Glutamatergic neuron (in vitro differentiated cells): ENCODE measurements at places on chromosomes 11 and 22.

DNA sequence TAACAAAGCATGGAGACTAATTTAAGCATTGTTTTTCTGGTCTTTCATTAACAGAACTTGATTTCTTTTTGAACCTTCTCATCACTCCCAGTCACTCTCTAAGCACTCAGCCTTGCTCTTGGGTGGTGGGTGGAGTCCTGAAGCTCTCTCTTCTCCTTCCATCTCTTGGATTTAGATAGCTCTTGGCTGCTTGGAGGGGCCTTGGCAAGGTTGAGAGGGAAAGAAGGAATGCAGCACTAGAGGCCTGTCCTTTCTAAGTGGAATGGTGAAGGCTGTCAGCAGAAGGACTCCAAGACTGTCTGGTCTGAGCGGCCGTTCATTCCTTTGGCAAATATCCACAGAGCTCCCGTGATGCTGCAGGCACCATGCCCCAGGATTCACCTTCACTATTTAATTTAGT lies 168.6 kb upstream of the E2F8 start:
- DNase-seq, result no peak

GRCh38 chr22:49367041-49367697 lies 460.5 kb downstream of the BRD1 start:
- no peak for DNase-seq

DNA sequence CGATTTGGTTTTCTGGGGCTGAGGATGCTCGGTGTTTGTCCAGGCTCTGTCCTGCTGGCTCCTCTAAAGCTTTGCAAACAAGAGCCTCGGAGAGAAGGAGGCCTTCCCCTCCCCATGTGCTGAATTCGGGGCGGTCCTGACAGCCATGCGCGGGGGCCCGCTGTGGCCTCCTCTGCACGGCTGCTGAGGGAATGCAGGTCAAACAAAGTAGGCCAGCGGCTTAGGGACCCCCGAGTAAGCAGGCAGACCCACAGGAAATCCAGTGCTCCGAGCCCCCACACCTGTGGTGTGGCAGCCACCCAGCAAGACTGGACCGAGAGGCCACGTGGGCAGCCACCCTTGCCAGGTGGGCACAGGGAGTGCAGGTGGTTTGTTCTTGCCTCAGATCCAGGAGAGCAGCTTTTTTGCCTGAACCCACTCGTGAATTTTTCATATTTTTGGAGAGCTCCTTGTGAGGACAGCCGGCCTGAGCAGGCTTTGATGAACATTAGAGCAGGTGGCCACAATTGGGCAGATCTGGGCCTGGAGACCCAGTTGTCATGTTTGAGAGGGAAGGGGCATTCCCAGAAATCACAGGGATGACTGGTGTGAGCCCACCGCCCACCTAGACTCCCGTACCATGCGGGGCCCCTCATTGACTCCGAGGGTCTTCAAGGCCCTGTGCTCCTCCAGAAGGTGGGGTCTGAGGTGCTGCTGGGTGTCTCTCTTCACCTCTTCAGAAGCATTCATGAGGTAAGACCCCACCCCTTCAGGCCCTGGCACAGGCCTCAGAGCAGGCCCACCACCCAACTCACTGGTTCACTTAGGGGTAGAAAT lies 43.0 kb upstream of the KCNQ1OT1 start:
- peak; percentile 7 for DNase-seq

- no peak for DNase-seq
These were observed 70.4 kb downstream of the IGLL1 start for GRCh38 chr22:23509571-23510302.

DNA sequence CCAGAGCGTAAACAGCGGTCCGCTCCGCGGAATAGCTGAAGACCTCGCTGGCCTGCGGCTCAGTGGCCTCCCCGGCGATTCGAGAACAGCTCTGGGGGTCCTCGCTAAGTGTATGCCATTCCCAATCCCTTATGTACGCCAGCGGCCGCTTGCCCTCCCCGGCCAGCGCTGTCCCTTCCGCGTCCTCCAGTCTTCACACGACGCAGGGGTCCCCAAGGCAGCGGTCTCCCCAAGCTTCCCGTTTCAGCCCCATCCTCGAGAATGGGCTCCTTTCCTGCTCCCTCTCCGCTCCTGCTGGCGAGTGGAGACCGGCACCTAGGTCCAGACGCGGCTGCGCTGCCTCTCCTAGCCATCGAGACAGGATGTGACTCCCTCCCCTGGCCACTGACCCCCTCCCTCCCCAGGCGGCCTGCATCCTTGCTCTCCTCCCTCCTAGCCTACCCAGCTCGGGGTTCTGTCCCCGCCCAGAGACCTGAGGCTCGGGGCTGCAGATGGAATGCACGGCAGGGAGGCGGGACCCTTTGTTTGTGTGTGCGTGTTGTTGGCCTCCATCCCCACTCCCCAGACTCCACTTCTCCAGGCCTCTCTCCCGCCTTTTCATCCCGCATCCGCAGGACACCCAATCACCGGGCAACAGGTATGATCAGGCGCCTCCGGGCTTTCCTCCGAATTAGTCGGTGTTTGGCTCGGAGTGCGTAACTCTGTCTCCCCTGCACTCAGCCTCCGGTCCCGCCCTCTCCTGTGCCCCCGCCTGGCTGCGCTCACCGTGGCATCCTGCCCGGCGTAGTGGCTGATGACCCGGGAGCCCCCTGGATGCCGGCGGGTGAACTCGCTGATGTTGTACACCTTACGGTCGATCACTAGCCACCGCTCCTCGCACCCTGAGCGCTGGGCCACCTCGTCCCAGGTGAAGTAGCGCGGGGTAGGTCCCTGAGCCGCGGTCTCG lies 740 bp downstream of the FADS1 start:
- peak; percentile 79 for DNase-seq

- DNase-seq, result no peak
These were observed 18.9 kb downstream of the AP1B1 start for GRCh38 chr22:29369460-29369859.

DNA sequence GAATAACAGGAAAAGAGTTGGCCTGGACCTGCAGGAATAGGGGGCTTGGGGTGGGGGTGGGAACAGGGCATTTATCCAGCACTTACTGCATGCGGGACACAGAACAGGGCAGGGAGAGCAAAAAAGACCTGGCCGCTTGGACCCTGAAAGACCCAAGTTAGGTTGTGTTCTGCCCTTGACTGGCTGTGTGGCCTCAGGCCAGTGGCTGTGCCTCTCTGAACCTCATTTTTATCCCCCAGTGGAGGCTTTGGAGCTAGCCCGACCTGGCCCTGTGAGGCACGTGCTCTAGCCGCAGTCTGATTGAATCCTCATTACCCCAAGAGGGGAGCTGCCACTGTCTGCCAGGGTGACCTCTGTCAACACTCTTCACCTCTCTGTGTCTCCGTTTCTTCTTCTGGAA lies 68.7 kb downstream of the MN1 start:
- no peak for DNase-seq
